ENCODE measurements at places on chromosomes 6 and 20.

DNA sequence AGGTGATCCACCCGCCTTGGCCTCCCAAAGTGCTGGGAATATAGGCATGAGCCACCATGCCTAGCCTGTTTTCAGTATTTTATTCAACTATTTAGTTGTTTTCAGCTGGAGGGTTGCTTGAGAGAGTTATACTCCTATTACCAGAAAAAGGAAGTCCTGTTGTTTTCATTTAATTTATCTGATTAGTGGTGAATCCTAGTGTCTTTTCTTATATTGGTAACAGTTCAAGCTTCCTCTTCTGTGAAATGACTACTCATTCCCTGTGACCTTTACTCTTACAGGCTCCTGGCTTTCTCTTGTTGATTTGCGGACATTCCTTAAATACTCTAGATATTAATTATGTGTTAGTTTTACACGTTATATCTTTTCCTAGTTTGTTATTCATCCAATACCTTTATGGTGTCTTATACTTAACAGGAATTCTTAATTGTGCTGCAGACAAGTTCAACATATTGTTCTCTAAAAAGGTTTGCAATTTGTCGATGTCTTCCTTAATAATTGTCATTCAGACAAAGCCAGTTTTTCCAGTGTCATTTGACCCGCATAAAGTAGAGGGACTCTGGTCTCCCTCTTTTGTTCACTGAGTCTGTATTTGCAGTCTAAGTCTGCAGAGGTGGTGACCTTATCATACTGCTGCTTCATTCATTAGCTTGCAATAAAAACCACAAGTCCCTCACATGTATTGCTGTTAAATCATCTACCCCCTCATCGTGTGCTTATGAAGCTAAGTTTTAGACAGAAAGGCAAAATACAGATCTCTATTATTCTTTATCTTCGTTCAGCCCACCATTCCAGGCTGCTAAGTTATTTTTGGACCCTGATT, 51.4 kb downstream of the ZBTB9 start:
- DNase-seq = peak; percentile 16

- DNase-seq = no peak
Observed at GRCh38 chr20:41034239-41034638, 5.6 kb downstream of the TOP1 start.

DNA sequence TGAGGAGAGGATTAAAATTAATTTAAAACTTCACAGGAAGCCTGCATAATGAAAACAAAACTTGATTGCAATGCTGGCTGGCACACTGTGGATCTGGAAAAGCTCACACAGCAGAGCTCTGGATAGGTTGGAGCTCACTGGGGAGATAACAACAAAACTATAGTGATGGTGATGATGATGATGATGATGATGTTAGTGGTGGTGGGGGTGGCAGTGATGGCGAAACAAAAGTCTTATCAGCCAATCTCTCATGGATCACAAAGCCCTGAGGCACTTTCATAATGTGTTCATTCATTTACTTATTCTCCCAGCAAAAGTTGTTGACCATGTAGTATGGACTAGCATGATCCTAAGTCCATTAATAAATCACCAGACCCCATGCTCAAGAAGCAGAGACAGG, 152.0 kb downstream of the MBOAT1 start:
- no peak for DNase-seq

- DNase-seq = no peak
Observed at GRCh38 chr6:15364401-15365037, 118.7 kb downstream of the JARID2 start.

DNA sequence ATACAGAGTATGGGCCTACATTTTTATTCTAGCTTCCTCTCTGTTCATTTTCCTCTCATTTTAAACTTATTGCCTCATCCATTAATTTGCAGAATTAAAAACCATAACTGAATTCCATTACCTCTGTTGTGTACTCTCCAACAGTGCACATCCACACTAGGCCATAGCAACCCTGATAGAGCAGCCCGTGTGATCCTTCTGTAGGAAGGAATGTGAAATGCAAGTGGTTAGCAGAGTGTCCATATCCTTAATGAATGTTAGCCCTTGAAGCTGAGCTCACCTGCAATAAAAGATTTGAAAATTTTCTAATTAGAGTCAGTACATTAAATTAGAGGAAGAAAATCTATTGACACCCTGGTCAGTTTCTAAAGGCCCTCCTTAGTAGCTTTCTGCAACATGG, 6.5 kb upstream of the GRIK2 start:
- no peak for DNase-seq

GRCh38 chr6:10098756-10099528, 315.9 kb downstream of the TFAP2A start:
- no peak for DNase-seq

DNA sequence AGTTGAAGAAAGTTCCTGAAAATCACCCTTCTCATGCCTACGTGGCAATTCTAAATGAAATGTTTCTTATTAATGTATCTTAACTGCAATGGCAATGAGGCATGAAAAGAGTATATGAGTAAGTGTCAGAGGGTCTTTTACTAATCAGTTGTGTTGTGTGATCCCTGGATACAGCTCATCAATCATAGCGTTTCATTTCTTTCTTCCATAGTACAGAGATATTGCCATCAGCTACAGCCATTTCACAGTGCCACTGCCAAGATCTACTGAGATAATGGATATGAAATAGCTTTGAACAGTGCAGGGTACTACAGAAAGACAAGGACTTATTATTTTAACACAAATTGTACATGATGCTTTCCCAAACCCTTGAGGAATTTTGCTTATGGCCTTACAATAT, 450.8 kb downstream of the KHDRBS2 start:
- no peak for DNase-seq

DNA sequence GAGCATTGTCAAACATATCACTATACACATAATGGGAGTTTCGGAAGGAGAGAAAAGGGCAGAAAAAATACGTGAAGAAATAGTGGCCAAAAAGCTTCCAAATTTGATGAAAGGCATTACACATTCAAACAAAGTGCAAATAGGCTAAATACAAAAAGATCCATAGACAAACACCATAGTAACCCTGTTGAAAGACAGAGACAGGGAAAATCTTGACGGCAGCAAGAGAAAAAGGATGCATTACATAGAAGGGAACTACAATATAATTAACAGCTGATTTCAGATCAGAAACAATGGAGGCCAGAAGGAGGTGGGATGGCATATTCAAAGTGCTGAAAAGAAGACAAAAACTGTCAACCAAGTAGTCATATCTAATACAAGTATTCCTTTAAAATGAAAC, 170.8 kb downstream of the MRPL14 start:
- no peak for DNase-seq

DNA sequence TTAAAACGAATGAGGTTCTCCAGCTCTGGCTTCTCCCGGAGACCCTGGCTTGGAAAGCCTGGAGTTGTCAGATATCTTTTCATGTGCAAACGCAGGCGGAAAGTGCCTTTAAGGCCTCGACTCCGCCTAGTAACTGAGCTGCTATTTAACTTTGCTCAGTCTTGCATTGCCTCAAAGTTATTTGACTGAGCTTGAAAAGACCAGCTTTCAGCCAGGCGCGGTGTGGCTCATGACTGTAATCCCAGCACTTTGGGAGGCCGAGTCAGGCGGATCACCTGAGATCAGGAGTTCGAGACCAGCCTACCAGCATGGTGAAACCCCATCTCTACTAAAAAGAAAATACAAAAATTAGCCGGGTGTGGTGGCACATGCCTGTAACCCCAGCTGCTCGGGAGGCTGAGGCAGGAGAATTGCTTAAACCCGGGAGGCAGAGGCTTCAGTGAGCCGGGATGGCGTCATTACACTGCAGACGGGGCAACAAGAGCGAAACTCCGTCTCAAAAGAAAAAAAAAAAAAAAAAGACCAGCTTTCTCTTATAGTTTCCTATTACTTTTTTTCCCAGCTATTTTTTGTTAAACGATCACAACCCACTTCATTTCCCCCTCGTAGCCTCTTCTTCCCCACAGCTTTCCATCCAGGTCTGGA, 1.9 kb downstream of the GCNT2 start:
- DNase-seq = no peak
